ENCODE measurements at places on chromosomes 4 and X.

- no peak for DNase-seq
Observed at GRCh38 chr4:30028826-30029225, 691.3 kb upstream of the PCDH7 start.

GRCh38 chr4:171239196-171239595 is 574.0 kb upstream of the GALNTL6 start:
- DNase-seq: no peak

DNA sequence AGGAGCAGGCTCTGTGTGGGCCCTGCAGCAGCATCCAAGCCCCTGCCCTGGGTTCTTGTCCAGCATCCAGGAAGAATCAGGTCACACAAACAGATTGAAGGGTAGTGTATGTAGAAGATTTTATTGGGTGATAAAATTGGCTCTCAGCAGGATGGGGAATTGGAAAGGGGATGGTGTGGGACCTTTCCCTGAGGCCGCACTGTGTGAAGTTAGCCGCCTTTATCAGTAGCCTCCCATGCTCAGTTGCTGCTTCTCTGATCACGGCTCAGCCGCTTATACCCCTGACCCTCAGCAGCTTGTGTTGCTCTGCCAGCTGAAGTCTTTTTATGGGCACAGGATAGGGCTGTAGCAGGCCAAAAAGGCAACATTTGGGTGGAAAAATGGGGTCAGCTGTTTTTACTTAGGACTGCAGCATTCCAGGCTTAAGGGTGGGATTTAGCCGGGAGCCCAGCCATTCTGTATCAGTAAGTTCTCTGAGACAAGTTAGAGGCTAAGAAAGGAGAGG is 35.2 kb upstream of the CCNG2 start:
- DNase-seq: no peak

DNA sequence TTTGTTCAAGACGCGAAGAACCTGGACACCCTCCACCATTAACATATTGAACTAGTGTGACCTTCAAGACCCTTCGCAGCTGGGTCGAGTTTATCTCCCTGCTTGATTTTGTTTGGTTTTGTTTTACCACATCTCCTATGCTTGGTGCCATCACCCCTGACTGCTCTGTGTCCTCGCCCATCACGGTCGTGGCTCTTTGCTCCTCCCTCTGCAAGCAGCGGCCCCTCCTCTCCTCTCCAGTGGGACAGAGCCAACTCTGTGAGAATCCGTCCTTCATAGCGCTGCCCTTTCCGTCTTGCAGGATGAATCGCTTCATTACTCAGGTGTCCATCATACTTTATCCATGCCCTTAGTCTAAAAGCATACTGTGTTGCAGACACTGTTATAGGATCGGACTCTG is 9.1 kb upstream of the FAM149A start:
- no peak for DNase-seq

GRCh38 chrX:2391869-2392606 is 108.7 kb downstream of the DHRSX start:
- DNase-seq: no peak

GRCh38 chr4:90875791-90876190 is 748.6 kb downstream of the CCSER1 start:
- no peak for DNase-seq

DNA sequence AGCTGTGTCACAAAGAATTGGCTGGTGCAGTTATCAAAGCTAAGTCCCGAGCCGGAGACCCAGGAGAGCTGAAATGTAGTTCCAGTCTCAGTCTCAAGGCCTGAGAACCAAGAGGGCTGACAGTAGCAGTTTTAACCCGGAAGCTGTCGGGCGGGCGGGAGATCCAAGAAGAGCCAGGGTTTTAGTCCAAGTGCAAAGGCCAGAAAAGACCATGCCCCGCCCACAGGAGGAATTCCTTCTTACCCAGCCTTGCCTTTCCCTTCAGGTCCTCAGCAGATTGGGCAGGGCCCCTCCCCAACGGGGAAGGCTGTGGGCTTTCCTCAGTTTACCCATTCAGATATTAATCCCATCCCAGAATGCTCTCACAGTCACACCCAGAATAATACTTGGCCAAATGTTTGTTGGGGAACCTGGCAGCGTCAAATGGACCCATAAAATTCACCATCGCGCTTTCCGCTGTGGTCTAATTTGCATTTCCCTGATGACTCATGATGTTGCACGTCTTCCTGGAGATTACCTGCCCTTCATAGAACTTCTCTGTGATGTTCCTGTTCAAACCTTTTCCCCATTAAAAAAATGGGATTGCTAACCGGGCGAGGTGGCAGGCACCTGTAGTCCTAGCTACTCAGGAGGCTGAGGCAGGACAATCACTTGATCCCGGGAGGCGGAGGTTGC is 16.2 kb downstream of the MAEA start:
- no peak for DNase-seq

DNA sequence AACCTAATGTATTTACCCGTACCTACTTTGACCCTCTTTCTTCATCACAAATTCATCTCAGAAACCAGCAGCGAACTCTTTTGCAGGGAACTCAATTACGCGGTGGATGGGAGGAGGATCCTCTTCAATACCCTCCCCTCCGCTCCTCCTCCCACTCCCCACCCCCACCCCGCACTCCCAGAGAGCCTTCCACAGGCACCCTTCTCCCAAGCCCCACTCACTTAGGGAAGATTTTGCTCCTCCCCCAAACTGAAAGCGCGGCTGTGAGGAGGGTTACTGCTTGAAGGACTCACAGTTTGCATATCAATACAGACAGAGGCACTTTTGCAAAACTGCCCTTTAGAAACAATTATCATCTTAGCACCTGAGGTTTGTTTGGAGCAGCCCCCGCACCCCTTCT is 960 bp upstream of the IL1RAPL1 start:
- no peak for DNase-seq

DNA sequence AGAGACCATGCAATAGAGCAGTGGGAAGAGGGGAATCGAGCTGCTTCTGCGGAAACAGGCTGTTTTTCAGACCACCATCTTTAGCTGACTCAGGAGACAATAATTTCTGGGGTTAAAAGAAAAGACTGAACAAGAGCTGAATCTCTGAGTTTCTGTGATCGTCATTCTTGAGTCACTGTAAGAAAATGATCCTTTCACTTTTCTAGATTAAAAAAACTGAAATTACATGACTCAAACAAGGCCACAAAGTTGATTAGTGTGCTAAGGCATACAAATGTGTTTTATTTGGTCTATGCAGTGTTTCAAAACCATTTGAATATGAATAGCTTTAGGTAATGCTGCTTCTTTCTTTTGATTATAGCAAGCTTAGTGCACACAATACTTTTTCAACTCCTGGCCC is 194.4 kb upstream of the RPL34 start:
- no peak for DNase-seq

DNA sequence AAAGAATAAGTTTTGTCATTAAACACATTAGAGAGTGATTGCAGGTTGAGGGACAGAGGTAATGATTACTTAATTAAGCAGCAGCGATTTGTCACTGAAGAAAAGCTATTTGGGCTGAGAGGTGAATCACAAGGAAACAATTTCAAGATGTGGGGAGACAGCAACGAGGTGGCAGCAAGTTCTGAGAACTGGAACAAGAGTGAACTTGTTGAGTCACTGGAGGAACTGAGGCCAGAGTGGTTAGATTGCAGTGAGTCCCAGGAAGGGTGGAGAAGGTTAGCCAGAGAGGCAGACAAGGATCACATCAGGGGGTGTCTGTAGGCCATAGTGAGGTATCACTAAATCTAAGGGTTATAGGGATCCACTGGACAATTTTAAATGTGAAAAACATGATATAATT is 57.9 kb upstream of the TMPRSS11A start:
- no peak for DNase-seq

- no peak for DNase-seq
Observed at GRCh38 chrX:54473993-54474859, 21.8 kb downstream of the FGD1 start.

GRCh38 chr4:99144070-99144469 is at the start of gene ADH4:
ADH4 (minus strand) TSS chr4:99144297; CDS start chr4:99144222, 75 bp downstream.
- no peak for DNase-seq

DNA sequence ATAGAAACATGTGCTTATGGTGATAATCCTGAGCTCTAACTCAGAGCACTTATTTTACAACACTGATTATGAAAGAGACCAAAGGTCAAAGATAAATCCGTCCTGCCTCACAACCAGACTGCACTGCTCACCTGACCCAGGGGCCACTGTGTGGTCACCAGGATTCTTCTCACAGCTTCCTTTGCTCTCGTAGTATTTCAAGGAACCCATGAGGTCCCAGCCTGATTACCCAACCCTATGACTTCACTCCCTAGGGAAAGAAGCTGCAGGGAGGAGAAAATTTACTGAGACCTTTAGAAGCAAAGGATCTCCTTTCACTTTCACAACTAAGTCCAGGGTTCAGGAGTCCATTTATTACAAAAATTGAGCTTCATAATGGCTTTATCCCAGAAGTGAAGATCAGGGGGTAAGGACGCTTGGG is 9.6 kb downstream of the SLC25A5 start:
- DNase-seq: no peak

- DNase-seq: no peak
Observed at GRCh38 chrX:147962476-147962875, 18.7 kb upstream of the FMR1NB start.

All from Jurkat, Clone E6-1 (cell line).